ENCODE measurements at places on chromosomes 1 and 21.

- DNase-seq: no peak
Measured at GRCh38 chr1:221188458-221188857, 309.2 kb downstream of the HLX start.

DNA sequence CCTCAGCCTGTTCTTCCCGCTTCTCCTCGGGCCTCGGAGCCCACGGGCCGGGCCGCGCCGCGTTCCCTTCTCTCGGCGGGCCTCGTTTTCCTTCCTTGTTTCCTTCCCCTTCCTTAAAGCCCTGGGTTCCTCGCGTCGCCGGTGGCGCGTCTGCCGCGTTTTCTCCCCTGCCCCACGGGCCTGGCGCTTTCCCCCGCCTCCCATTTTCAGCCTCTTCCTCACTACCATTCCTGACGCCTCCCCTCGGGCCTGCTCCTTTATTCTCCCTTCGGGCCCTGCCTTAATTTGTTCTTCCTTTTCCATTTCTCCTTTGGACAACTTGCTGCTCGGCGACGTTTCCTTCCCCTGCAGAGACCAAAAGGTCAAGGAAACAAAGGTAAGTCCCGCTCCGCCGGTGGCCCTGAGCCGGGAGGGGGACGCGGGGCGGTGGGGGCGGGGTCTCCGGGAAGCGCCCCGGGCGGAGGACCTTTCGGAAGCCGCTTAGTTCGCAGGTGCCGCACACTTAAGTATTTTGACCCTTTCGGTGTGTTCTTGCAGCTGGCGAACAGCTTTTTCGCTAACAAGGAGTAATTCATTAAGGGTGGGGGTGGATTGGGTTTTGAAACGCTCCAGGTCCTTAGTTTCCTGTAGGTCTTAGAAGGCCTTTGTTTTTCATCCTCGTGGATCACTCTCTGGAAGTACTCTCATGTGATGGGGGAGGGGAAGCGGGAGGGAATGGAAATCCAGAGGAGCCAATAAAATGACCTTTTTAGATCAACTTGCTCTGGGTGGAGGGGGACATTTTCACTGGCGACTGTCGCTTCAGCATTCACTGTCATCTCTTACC is 780 bp downstream of the YTHDF2 start:
- peak; percentile 43 for DNase-seq

DNA sequence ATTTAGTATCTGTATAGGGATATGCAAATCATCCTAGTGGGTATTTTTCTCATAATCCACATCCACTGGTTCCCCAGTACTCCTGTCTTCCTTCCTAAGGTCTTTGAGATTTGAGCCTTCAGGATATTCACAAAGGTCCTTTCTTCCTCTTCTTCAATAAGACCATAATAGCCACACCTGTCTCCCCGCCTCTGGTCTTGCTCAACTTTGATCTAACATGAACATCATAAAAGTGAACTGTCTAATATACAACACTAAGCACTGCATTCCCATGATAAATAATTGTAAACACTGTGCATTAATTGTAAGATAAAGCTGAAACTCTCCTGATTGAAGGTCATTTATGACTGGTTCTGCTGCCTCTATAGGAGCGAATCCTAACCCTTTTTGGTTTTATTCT is 184.6 kb downstream of the DENND1B start:
- DNase-seq: no peak

DNA sequence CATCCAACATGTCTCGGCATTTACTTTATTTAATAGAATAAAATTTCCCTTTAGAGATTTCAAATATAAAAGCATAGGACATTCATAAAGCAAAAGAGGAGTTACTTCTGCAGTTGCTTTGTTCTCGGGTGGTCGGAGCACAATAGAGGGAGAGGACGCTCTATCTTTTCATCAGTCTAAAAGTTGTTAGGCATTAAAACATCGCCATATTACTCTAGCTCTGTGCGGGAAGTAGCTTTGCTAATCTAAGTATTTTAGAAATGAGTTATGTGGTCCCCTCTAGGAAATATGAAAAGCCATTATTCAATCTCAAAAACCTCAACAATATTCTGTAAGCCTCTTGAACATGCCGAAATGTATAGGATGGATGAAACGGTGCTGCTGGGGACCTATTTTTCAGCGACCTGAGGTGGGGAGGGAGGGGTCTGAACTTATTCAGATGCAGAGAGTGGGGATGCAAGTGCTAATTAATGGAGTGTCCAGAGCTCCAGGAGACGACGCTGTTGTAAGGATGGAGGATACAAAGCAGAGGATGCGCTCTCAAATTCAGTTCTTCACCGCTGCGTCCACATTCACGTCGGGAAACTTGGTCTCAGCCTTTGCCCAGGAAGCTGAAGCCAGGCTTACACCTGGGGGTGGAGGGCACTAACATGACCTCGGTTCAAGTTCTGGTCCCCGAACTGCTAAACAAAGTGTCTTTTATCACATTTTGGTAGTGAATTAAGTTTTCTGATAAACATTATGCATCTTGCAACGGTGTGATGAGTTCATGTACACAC is 6.3 kb downstream of the CDKN2C start:
- DNase-seq: no peak

GRCh38 chr1:78797108-78797781 is 147.6 kb downstream of the IFI44 start:
- no peak for DNase-seq

GRCh38 chr1:32872192-32872460 is 1.4 kb upstream of the FNDC5 start:
- DNase-seq: no peak

DNA sequence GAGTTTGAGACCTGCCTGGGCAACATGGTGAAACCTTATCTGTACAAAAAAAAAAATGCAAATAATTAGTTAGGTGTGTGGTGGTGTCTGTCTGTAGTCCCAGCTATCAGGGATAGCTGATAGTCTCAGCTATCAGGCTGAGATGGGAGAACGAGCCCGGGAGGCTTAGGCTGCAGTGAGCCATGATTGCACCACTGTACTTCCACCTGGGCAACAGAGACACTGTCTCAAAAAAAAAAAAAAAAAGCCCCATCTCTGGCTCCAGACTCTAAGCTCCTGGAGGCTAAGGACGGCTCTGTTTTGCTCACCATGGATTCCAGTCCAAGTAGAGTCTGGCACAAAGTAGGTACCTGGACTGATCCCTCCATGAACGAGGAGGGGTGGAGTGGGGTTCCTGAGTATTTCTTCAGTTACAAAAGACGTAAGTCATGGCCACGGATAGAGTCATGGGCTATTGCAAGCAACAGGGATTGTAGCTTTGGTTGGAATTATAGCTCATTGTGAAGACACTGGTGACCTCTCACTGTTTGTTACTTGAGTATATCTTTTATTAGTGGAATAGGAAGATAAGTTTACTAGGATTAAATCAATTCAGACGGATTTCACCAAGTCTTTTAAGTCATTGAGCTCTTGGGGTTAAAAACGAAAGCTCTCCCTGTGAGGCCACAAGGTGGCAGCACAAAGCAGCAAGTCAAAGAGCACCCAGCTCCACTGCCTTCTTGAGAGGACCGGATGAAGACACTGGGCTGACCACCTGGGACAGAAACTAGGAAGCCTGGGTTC is 35.6 kb upstream of the TMEM61 start:
- peak; percentile 75 for DNase-seq

GRCh38 chr1:236753516-236753915 is 41.6 kb upstream of the MTR start:
- DNase-seq: no peak

- DNase-seq: no peak
Measured at GRCh38 chr21:34528131-34528561, 16.1 kb upstream of the KCNE1 start.
